ENCODE measurements at places on chromosomes 5 and 9.

GRCh38 chr9:128375865-128376264 lies 4.7 kb downstream of the URM1 start:
- no peak for DNase-seq

GRCh38 chr5:135568923-135569360 lies 9.8 kb downstream of the CXCL14 start:
- no peak for DNase-seq

DNA sequence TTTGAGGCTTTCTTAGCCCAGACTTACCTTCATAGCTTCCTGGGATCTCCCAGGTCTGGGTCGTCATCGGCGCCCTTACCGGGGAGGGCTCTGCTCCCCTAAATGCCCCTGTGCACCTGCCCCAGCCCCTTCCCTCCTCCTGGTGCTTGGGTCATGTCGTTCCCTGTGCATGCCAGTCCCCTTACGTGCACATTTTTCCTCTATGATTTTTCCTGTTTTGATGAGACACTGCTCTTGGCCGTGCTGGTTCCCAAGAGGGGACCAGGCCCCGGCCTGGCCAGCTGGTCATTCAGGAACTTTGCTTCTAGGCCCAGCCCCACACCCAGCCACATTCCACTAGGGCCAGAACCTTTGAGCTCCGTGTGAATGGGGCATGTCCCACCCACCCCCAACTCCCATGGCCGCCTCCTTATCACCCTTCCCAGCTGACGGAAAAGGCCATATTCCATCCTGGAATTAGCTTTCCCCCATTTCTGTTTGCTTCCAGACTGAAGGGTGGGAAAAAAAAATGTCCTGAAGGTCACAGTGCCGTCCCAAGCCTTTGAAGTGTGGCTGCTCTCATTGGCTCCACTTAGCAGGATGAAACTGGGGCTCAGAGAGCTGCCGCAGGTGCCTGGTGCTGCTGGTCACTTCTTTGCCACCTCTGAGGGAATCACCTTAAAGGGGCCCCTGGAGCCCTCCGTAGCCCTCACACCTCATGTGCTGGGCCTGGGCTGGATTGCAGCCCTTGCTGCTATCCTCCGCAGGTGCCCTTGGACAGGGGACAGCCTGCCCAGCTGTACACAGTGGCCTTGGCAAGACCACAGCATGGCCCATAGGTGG lies 25.1 kb downstream of the ERGIC1 start:
- no peak for DNase-seq

GRCh38 chr5:126805063-126805462 lies 28.1 kb downstream of the LMNB1 start:
- no peak for DNase-seq

- no peak for DNase-seq
Measured at GRCh38 chr5:122924719-122925395, 79.4 kb downstream of the SNX24 start.

- no peak for DNase-seq
Measured at GRCh38 chr9:75946766-75947165, 56.3 kb downstream of the PCSK5 start.

GRCh38 chr5:31452314-31452713 lies 79.6 kb downstream of the DROSHA start:
- no peak for DNase-seq

DNA sequence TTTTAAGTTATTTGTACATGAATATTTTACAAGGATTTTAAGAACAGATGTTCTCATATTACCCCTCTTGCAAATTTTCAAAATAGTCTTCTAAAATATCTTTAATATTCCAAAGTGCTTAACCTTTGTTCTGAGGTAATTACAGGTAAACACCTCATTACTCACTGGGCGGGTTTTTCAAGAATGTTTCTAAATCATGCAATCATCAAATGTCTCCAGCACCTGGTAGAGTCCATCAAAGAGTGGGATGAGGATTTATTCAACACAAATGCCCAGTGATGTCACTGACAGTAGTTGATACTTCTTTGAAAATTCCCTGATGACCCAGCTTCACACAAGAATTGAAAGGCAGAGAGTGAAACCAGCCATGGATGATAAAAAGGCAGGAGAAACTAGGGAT lies 114.4 kb downstream of the SEC61B start:
- no peak for DNase-seq

- no peak for DNase-seq
Measured at GRCh38 chr5:178090856-178091255, 22.5 kb upstream of the N4BP3 start.

DNA sequence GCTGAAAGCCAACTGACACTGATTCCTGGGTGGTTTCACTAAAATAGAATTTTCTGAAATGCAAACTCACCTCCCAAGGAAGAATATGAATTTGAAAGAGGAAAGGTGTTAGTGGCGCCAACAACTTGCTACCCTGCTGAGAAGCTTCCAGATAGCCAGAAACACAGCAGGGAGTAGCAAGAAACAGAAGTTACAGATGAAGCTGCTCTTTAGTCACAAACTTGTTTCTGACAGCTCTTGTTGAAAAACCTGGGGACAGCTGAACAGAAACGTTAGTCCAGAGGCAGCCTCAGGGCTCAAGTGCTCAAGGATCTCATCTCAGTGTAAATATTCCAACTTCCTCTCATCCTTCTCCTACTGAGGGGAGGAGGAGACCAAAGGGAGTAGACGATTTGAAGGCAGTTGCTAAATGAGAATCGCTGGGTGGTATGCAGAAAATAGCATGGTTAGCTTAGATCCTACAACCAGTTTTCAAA lies 184.1 kb downstream of the PDE4D start:
- no peak for DNase-seq

DNA sequence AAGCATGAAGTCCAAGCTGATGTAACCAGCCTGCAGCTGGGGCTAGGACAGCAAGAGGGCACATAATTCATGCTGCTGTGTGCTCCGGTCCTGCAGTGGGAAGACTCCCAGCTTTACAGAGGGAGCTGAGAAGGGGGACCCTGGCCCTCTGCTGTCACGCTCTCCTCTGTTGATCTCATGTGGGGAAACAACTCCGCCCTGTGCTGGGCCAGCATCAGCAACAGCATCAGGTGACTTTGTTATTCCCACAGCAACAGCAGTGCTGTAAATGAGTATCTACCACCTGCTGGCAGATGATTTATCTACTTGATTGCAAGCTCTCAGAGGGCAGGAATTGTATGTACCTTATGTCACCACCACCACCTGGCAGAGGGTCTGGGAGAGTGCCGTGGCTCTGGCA lies 176.2 kb downstream of the COL23A1 start:
- no peak for DNase-seq

GRCh38 chr5:154238776-154239481 lies 48.4 kb downstream of the GALNT10 start:
- DNase-seq = no peak

DNA sequence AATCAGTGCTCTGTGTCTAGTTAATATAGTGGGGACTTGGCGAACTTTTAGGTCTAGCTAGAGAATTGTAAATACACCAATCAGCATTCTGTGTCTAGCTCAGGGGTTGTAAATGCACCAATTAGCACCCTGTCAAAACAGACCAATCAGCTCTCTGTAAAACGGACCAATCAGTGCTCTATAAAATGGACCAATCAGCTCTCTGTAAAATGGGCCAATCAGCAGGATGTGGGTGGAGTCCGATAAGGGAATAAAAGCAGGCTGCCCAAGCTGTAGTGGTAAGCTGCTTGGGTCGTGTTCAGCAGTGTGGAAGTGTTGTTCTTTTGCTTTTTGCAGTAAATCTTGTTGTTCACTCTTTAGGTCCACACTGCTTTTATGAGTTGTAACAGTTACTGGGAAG lies 3.6 kb upstream of the OTULINL start:
- DNase-seq = no peak

DNA sequence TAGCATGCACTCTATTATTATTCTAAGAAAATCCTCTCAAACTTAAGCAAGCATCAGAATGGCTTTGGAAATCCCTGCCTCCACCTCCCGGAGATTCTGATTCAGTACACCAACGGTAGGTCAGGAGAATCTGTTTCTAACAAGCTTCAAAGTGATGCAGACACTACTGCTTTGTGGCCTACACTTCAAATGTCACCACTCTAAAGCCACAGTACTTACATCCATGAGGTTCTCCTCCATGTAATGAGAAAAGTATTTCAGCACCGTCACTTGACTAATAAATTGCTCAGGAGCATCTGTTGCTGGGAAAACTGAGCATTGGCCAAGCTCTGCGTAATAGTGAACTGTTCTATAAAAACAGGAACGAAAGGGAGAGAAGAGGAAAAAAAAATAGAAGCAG lies 4.8 kb downstream of the PLK2 start:
- no peak for DNase-seq

- DNase-seq = no peak
Measured at GRCh38 chr5:75152860-75153259, 83.8 kb downstream of the ANKRD31 start.

DNA sequence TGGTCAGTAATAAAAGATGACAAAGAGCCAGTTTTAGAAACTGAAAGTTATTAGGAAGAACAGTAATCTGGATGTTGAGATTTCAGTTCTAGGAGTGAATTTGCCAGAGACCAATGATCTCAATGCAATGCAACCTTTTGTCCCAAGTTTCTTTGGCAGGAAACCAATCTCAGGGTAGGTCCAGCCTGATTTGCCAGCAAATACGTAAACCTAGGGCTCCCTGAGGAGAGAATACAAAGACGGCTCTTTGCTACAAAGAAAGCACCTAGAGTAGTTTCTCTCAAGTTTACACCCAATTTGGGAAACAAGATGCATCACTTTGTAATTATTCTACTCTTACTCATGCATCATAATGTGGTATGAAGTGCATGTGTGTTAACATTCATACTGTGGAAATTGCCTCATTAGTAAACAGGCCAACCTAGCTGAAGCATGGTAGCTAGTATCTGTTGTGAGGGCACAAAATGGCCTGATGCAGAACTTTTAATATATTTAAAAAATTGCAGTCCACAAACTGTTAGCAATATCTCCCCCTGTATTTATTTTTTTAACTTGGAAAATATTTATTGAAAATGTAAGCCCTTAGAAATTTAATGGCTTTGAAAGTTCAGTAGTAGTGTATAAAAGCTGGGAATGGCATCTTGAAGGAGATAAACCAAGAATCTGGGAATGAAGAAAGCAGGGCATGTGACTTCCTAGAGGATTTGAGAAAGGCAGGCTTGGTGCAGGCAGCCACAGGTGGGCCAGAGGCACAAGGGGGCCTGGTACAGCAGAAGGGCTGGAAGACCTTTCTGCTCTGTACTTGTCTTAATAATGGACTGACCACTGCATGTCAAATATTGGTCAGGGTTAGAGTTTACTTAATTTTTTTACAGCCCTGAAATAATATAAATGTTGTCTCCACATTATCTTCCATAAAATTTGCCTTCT lies 59.5 kb downstream of the MAST4 start:
- DNase-seq = peak; percentile 25

- DNase-seq = no peak
Measured at GRCh38 chr9:37969130-37969529, 65.2 kb upstream of the SLC25A51 start.

DNA sequence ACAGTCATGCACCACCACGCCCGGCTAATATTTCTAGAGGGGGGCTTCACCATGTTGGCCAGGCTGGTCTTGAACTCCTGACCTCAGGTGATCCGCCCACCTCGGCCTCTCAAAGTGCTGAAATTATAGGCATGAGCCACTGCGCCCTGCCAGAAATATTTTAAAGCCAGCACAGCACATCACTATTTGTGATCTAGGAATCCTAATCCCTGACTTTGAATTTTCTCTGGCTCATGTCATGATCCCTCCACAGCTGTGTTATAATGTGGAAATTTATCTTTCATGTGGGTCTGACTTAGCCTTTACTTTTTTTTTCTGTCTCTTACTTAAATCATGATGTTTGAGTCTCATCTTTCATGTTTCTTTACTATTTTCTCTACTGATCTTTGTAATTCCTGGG lies 18.7 kb upstream of the ITGA1 start:
- DNase-seq = no peak

DNA sequence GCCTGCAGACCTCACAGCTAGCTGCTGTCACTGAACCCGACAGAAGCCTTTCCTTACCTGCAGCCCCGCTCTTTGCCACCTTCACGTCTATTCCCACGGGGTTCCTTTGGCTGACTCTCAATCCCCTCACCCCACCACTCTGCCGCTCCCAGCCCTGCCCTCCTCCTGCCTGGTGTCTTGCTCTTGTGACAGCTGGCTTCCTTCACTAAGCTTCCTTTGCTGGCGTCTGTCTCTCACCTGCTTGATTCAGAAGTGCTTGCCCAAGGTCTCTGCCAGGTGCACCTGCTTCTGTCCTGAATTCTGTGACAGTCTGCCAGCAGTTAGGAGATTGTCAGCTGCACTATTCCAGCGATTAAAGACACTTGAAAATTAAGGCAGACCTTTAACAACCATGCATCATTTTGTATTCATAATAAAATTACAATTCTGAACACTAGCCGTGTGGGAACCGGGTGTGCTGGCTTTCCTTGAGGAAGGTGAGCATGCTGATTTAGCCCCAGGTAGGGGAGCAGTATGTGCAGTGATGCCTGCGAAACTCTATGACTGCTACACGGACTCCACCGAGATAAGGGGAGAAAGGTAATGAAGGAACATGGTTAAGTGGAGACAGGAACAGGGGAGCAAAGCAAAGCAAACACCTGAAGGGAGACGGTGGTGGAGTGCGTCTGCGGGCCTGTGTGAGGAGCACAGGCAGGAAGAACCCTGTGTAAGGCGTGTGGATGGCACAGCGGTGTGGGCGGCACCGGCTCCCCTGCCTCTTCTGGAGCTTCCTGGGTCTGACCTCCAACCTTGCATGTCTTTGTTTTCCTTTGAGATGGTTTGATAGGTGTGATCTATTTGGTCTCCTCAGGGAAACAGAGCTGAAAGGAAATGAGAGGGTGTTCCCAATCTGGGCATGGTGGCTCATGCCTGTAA lies 80.1 kb upstream of the CACNA1B start:
- no peak for DNase-seq

DNA sequence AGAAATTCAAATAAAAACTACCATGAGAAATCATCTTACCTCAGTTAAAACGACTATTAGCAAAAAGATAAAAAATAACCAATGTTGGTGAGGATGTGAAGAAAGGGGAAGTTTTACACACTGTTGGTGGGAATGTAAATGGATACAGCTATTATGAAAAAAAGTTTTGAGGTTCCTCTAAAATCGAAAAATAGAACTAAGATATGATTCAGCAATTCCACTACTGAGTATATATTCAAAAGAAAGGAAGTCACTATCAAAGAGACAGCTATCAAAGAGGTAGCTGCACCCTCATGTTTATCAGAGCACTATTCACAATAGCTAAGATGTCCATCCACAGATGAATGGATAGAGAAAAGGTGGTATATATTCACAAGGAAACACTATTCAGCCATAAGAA lies 1888.4 kb downstream of the MAT2B start:
- DNase-seq = no peak

DNA sequence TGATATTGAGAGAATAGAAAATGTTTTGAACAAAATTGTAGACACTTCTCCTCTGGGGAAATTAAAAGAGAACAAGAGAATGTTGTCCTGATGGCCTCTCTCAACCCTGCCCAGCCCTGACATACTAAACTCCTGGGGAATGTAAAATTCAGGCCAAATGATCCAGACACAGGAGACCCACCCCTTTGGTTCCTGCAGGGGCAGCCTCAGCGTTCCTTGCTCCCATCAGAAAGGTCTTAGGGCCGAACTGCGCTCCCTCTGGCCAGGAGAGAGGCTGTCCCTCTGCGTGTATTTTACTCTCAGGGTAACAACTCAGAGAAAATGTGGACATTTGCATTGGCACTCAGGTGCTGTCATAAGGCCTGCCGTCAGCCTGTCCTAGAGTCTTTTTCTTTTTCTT lies 616.3 kb upstream of the KLF4 start:
- DNase-seq = no peak

GRCh38 chr5:140986117-140986521 lies 19.8 kb downstream of the PCDHAC2 start:
- no peak for DNase-seq

GRCh38 chr5:170357955-170358444 lies 31.2 kb downstream of the KCNMB1 start:
- no peak for DNase-seq

Data from brain pericyte (primary cell).